Mesendoderm (in vitro differentiated cells): ENCODE measurements at places on chromosomes 5 and 9.

DNA sequence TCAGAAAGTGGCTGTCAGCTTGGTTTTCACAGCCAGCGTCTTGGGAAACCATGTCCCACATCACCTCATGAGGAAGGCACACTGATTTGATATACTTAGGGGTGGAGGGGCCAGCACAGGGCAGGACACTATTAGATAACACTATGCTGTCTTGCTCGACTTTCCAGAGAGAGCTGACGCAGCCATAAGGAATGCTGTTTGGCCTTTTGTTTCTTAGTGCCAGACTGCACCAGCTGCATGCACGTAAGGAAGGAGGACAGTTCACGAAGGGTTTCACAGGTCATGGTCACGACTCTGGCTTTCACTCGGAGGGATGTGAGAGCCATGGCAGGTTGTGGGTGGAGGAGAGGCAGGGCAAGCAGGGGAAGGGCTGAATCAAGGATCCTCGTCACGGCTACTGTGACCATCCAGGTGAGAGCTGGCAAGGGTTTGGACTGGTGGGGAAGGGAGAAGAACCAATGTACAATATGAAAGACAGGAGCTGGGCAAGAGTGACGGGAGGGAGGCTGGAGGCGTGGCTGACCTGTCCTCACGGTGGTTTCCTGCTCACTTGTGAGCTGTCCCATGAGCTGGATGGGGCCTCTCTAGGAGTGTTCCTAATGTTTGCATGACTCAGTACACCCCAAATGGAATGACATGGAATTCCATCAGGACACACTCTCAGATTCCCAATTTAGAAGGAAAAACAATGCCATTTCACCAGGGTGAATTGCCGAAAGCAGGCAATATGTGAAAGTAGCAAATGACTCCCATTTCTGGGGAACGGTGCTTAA, 61.7 kb downstream of the OTULIN start:
- no peak overlapping the region for H3K4me3 ChIP-seq
- H3K36me3 ChIP-seq, result no peaks in the 10 kb centered on the region
- no peak overlapping the region for H3K27ac ChIP-seq
- peak; percentile 55 for DNase-seq
- no peaks in the 10 kb centered on the region for H3K27me3 ChIP-seq

DNA sequence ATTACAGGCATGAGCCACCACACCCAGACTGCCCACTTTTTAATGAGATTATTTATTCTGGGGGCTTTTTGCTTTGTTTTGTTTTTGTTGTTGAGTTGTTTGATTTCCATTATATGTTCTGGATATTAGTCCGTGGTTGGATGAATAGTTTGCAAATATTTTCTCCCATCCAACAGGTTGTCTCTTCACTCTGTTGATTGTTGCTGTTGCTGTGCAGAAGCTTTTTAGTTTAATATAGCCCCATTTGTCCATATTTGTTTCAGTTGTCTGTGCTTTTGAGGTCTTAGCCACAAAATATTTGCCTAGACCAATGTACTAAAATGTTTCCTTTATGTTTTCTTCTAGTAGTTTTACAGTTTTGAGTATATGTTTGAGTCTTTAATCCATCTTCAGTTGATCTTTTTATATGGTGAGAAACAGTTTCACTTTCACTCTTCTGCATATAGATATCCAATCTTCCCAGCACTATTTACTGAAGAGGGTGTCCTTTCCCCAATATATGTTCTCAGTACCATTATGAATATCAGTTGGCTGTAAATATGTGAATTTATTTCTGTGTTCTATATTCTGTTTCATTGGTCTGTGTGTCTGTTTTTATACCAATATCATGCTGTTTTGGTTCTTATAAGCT, 30.2 kb upstream of the TBCA start:
- no peak for DNase-seq
- no peaks in the 10 kb centered on the region for H3K27me3 ChIP-seq
- no peak overlapping the region for H3K27ac ChIP-seq
- H3K36me3 ChIP-seq, result no peaks in the 10 kb centered on the region

GRCh38 chr9:26159575-26160392, 481.5 kb upstream of the TUSC1 start:
- no peaks in the 10 kb centered on the region for H3K27me3 ChIP-seq
- no peak overlapping the region for H3K27ac ChIP-seq
- DNase-seq, result no peak

GRCh38 chr9:21210311-21210710, 3.4 kb upstream of the IFNA10 start:
- DNase-seq, result no peak
- H3K36me3 ChIP-seq, result no peaks in the 10 kb centered on the region
- H3K27me3 ChIP-seq, result no peaks in the 10 kb centered on the region
- H3K4me3 ChIP-seq, result no peak overlapping the region

GRCh38 chr9:14822666-14823065, 87.6 kb downstream of the FREM1 start:
- H3K4me1 ChIP-seq, result no peaks in the 10 kb centered on the region
- H3K36me3 ChIP-seq, result no peaks in the 10 kb centered on the region
- H3K27ac ChIP-seq, result no peak overlapping the region
- no peak for DNase-seq
- H3K27me3 ChIP-seq, result no peaks in the 10 kb centered on the region

- no peaks in the 10 kb centered on the region for H3K4me1 ChIP-seq
- no peak for DNase-seq
- no peak overlapping the region for H3K27ac ChIP-seq
- H3K36me3 ChIP-seq, result no peaks in the 10 kb centered on the region
- no peaks in the 10 kb centered on the region for H3K27me3 ChIP-seq
These were observed 125.4 kb upstream of the FAM120A start for GRCh38 chr9:93326056-93326455.

- no peak overlapping the region for H3K4me3 ChIP-seq
- H3K4me1 ChIP-seq, result no peaks in the 10 kb centered on the region
- no peak for DNase-seq
- H3K27me3 ChIP-seq, result no peaks in the 10 kb centered on the region
These were observed 7.2 kb upstream of the HOMER1 start for GRCh38 chr5:79521156-79521555.

DNA sequence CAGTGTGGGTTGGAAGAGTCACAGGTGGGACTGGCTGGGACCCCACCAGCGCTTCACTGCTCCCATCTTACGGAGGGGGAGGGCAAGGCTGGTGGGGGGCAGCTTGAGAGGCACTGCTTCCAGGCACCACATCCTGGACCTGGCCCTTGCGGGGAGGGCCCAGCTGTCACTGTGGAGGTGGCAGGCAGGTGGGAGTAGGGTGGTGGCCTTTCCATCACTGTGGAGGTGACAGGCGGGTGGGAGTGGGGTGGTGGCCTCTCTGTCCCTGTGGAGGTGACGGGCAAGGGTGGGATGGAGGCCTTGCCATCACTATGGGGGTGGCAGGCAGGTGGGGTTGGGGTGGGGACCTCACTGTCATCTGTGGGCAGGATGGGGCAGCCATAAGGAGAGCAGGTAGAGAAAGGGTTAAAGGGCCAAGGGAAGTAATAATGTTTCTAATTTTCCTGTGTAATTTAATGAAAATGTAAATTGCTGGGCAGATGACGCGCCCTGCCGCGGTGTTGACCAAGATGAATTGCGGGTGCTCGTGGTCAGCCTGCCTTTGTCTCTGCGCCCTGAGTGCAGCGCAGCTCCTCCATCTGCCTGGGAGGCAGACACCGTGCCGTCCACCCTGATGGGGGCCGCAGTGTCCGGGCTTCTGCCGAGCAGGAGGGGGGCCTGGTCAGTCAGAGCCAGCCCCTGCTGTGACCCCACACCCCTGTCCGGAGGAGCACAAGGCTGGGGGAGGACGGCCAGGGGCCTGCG, 20.8 kb downstream of the RXRA start:
- no peak overlapping the region for H3K27ac ChIP-seq
- no peaks in the 10 kb centered on the region for H3K27me3 ChIP-seq
- no peaks in the 10 kb centered on the region for H3K4me1 ChIP-seq
- no peak for DNase-seq
- H3K36me3 ChIP-seq, result no peaks in the 10 kb centered on the region
- H3K4me3 ChIP-seq, result no peak overlapping the region

GRCh38 chr5:135993880-135994636, 34.7 kb upstream of the TGFBI start:
- no peaks in the 10 kb centered on the region for H3K4me1 ChIP-seq
- no peaks in the 10 kb centered on the region for H3K36me3 ChIP-seq
- H3K27me3 ChIP-seq, result no peaks in the 10 kb centered on the region
- DNase-seq, result no peak
- no peak overlapping the region for H3K27ac ChIP-seq
- no peak overlapping the region for H3K4me3 ChIP-seq

GRCh38 chr5:85549229-85549628, 1068.5 kb upstream of the COX7C start:
- H3K4me1 ChIP-seq, result no peaks in the 10 kb centered on the region
- H3K36me3 ChIP-seq, result no peaks in the 10 kb centered on the region
- H3K4me3 ChIP-seq, result no peak overlapping the region
